ENCODE measurements at places on chromosomes 5 and 9.

DNA sequence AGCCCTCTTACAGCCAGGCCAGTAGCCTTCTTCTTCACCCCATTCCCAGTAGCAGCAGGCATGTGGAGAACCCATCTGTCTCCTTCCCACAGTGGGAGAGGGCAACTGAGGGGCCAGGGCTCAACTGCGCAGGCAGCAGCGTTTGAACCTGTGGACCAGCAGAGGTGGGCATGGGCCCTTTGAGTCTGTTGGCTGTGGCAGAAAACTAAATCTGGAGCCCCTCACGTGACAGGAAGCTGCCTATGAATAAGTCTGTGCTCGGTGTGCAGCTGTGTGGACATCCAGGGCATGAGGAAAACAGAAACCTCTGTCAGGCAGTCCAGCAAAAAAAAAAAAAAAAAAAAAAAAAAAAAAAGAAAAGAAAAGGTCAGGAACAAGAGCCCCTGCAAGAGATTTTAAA lies 189.2 kb upstream of the NR3C1 start:
- no peak for DNase-seq

DNA sequence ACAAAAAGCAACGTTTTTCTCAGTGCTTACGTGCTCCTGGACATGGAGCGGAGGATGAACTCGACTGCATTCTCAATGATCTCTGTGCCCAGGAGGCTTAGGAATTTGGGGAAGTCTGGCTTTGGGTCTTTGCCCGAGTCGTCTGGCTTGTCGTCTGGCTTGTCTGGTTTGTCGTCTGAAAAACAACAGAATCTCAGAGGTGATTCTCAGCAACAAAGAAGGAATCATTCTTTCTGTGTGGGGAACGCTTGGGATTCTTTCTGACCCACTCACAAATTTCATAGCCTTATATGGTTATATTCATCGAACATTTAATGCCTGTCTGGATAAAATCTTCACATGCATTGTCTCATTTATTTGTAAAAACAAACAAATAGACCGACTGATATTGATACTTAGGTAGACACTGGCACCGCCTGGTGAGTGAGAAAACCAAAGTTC lies 4.7 kb downstream of the C5orf46 start:
- no peak for DNase-seq

- no peak for DNase-seq
These were observed 14.9 kb downstream of the EFNA5 start for GRCh38 chr5:107655831-107656230.

DNA sequence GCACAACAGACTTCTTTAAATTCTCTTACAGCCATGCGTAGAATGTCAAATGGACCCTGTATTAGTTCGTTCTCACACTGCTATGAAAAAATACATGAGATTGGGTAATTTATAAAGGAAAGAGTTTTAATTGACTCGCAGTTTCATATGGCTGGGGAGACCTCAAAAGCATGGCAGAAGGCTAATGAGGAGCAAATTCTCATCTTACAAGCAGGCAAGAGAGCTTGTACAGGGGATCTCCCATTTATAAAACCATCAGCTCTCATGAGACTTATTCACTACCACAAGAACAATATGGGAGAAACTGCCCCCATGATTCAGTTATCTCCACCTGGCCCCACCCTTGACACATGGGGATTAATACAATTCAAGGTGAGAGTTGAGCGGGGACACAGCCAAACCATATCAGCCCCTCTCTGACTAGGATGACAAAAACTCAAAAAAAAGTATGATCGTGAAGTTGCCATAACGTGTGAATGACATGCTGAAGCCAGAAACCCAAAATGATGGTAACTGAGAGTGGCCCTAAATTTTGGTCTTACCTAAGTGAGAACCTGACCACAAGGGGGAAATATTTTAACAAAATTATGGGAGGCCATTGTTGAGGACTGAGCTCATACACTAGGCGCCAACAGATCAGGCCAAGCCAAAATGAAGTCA lies 17.5 kb upstream of the TEX10 start:
- DNase-seq, result no peak

DNA sequence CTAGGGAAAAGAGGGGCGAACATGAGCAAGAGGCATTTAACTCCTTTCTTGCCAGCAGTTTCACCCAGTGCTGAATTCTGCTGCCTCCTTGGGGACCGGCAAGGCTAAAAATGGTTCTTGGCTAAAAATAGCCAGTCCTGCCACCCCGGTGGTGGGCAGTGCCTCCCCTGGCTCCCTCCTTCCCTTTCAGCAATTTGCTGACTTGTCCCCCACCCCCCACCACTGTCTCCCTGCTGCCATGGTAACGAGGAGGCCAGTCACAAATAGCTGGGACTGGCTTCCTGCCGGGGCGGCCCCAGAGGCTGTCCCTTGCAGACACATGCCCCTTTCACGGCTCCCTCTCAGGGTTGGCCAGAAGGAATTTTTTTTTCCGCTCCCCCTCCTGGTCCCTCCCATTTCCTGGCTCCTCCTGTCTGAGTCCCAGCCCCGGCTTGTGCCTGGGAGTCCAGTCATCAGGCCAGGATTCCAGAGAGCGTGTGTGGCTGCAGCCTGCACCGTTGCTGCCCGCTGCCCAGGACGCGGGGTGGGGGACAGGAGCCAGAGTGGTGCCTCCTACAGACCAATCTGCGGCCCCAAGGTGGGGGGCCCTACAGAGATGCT lies 130.3 kb downstream of the RGS3 start:
- DNase-seq, result no peak

- no peak for DNase-seq
These were observed 3.3 kb upstream of the SLC25A46 start for GRCh38 chr5:110735556-110735955.

DNA sequence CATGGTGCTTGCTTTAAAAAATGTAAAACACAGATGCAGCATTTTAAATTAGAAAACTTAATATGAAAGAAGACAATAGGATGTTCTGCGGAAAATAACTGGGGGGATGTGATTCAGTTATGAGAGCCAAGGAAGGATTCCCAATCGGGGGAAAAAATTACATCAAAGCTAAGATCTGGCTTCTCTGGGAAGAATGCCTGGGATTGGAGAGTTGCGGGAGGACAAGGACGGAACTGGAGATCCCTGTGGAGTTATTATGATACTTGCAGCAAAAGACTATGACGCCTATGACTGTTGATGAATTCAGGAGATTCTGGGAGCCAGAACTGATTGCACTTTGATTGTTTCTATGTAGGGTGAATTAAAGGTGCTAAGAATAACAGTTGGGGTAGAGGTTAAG lies 24.6 kb downstream of the MTX3 start:
- DNase-seq, result no peak

DNA sequence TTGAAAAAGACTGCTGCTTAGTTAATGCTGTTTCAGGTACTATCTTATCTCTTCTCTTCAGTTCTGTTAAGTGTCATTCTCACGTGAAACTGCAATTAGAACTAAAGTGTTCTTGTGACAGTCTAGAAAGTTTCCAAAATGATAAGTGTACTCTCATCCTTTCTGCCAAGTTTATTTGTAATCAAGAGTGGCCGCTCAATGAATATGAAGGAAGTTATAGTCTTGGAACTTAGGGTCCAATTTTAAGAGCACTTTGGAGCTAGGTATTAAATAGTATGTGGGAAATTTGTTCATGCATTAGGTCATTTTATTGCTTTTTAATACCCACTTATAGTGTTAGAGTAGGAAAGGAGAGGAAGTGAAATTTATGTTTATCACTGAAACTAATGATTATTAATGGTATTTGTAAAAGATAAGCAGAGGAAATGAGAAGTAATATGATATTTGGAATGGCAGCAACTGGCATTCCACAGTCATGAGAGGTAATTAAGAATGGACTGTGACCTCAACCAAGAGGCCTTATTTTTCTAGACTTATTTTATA lies 20.4 kb downstream of the XRCC4 start:
- no peak for DNase-seq

DNA sequence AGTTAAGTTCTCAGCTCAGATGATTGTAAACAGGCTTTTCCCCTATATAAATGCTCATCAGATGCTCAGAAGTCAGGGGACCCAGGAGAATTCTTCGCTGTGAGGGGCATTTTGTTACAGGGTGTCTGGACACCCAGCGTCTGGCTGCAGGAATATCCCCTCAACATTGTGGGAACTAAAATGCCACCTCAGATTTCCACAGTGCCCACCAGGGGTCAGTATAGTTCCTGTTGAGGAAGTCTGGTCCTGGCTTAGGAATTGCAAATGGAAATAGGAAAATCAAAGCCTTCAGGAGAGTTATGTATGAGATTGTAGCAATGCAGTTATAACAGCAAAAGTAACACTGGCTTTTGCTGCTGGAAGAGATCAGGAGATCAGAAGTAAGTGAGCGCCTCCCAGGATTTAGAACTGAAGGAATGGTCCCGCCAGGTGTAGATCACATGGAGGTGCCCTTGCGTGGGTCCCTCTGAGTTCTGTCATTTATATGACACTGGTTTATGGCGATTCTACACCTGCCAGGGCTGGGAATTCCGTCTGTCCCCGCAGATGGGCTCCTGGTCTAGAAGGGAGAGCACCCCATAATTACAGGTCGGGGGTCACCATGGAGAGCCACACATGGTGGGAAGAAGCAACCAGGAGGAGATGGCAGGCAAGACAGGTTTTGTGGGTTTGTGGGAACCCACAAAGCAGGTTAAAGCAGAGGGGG lies 47.1 kb upstream of the CTSL start:
- DNase-seq, result no peak

- DNase-seq, result no peak
These were observed 6.3 kb upstream of the SMU1 start for GRCh38 chr9:33082538-33083326.

- no peak for DNase-seq
These were observed 629.7 kb downstream of the RAB3C start for GRCh38 chr5:59212596-59212995.

- DNase-seq, result no peak
These were observed 84.8 kb upstream of the FAM169A start for GRCh38 chr5:74950836-74951515.

DNA sequence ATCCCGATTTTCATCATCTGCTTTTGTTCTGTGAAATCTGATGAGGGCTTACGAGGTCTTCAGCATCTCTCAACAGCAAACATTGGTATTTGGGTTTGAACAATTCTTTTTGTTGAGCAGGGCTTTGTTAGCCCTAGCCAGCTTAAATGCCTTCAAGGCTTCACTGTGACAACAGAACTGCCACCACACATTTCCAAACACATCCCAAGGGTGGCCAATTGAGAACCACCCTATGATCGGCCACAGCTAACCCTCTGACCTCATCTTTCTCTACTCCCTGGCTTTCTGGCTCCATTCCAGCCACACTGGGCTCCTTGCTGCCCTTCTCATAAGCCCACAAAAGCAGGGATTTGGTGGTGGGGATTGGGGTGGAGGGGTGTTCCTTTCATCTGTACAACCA lies 17.6 kb downstream of the MTX3 start:
- no peak for DNase-seq

DNA sequence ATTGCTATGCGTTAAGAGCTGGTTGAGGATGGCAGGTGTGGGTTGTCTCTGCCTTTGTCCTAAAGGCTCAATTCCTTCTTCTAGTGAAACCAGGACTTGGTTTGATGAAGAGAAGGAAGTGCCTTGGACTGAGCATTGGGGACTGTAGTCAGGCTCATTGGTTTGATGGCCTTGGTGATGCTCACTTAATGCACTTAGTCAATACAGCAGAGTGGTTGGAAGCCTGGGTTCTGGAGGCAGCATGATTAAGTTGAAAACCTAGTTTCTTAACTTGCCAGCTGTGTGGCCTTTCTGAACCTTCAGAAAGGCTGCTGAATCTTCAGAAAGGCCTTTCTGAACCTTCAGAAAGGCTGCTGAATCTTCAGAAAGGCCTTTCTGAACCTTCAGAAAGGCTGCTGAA lies 52.4 kb downstream of the PTTG1 start:
- DNase-seq, result no peak

DNA sequence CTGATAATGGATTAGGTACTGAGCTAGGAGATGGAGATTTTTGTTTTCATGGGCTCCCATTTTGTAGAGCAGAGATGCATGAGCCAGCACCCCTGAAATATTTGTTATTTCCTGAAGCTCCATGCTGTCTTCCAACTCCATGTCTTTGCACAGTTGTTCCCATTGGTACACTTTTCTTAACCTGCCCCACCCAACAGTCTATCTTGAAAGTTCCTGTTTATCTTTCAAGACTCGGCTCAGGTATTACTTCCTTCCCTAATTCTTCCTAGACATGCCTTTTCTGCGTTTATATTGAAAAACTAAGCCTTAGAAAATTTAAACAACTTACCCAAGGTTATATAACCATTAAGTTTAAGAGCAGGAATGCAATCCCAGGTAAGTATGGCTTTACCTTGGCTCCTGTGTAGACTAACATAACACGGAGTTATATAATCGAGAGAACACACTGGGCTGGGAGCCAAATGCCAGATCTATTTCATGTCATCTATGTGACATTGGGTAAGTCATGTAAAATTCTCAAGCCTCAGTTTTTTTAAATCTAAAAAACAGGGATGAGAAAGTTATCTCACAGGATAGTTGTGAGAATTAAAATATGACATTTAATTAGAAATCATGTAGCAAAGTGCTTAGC lies 67.4 kb downstream of the LIX1 start:
- no peak for DNase-seq

DNA sequence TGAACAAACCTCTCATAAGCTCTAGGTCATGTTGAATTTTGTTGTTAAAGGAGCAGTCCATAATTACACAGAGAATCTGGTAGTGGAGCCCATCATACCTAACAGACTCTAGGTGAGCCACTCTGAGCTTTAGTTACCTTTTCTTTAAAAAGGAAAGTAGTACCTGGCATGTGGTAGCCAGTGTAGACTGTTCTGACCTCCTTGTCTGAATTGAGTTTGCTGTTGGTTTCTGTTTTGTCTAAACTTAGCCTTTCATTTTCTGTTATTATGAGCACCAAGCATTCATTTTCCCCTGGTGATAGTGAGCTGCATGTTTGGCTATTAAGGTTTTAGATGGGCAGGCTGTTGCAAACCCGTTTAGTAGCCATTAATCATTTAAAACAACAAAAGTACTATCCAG lies 112.2 kb downstream of the MAST4 start:
- no peak for DNase-seq

GRCh38 chr5:59275510-59276324 lies 617.8 kb downstream of the PDE4D start:
- no peak for DNase-seq

GRCh38 chr5:179326122-179326927 lies 18.9 kb downstream of the ADAMTS2 start:
- DNase-seq, result no peak

- DNase-seq, result no peak
These were observed 7.6 kb upstream of the ASS1 start for GRCh38 chr9:130437011-130437789.

DNA sequence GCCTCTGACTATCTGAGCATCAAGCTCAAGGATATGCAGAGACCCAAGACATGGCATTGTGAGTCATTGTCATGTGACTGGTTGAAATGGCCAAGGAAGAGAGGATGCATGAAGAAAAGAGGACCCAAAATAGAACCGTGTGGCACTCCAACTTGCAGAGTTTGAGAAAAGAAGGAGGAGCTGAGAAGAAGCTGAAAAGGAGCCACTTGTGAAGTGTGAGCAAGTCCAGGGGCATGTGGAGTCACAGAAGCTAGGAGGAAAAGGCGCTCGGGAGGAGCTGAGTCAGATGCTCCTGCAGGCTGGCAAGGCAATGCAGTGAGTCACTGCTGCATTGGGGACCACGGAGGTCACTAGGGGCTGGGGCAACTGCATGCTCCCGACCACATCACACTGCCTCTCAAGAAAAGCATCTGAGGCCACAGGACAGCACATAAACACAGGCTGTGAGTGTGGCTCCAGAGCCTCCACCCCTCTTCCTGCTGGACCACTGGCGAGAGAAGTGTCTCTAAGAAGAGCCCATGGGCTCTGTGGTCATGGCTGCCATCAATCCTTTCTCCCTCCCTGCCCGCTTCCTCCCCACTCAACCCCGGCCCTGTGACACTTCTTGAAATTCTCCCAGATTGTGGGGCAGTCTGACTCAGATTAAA lies 197.6 kb downstream of the DRD1 start:
- no peak for DNase-seq

Data from activated CD8-positive, alpha-beta memory T cell treated with anti-CD3 and anti-CD28 coated beads for 1 hour (primary cell).